NCI-H524 (cell line): ENCODE measurements at places on chromosomes 4 and X.
A peak's percentile ranks its signal among the peaks of the same experiment; 100 is the strongest.

GRCh38 chr4:76441881-76442280 lies 6.9 kb downstream of the SHROOM3 start:
- DNase-seq: no peak

DNA sequence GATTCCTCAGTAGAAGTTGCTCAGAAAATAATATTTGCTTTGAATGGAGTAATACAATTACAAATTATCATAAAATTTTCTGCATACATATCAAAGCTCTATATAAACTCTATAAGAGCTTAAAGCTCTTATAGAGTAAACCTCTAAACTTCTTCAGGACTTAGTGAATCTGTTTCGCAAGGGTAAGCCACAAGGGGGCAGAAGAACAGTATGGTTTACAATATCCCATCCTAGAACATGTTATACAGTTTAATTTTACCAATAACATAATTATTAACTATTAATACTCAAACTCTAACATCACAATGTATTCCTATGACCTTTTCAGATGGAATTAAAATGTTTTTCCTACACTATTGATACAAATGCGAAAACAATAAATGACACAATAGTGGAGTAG lies 33.8 kb upstream of the SPANXN1 start:
- DNase-seq: peak; percentile 43

- DNase-seq: no peak
These were observed 641.1 kb downstream of the MID1IP1 start for GRCh38 chrX:39442332-39442731.

GRCh38 chrX:142686653-142687283 lies 339.0 kb upstream of the SPANXN4 start:
- DNase-seq: no peak

- no peak for DNase-seq
These were observed 36.6 kb downstream of the ZNF41 start for GRCh38 chrX:47446431-47446830.
